ENCODE measurements at places on chromosomes 12 and 14.

GRCh38 chr14:34128665-34129064 is 177.8 kb upstream of the EGLN3 start:
- no peak for DNase-seq

DNA sequence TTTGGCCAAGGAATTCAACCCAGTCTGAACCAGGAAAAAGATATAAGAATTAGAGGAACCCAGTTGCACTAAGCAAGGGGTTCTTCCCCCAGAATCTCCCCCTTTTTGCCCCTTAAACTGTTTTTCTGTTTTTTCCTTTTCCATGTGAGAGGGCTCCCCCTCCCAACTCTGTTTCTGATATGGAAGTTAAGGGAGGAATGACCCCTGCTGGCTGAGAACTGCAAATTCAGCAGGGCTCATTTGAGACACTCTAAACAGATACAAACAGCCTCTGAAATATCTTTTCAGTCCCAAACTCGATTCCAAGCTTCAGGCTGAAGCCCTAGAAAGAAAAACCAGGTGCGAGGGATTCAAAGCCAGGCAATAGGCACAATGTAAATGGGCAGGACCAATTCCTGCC is 132.7 kb downstream of the SLC41A2 start:
- no peak for DNase-seq

DNA sequence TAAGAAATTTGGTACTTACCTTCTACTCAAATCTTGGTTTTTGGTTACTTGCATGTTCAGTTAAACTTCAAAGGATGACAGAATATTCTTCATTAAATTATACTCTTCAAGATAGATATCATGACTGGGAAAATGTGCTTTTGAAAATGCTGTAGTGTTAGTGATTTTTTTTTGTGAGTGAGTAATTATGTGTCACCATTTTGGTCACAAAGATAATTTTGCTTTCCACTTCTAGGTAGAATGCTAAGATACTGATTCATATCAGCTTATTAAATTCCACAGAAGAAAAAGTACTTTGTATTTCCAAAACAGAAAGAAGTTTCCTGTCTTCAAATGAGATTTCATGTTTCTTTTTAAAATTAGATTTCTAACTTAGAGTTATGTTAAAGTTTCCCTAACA is 61.2 kb downstream of the ATXN7L3B start:
- DNase-seq = no peak

- no peak for DNase-seq
Measured at GRCh38 chr14:57833323-57833722, 32.6 kb downstream of the SLC35F4 start.

GRCh38 chr14:103623883-103624482 is 5.0 kb upstream of the KLC1 start:
- DNase-seq = no peak

DNA sequence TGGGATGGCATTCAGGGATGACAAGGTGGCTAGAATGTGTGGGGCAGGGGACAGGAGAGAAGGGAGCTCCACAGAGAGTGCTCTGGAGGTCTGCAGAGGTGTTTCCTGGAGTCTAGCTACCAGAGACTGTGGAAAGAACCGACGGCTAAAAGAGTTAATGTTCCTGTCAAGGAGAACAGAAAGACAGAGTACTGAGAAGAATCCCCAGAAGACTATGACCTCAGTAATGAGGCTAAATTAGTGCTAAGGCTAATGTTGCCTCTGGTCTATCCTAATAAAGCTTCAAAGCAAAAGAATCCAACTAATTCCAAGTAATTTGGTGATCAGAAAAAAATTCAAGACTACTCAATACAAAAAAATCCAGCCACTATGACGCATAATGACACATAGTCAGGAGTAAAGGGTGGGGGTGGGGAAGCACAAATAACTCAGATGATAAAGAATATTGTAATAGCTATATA is 44.7 kb downstream of the FERMT2 start:
- no peak for DNase-seq

- no peak for DNase-seq
Measured at GRCh38 chr12:53474077-53474476, 22.2 kb downstream of the PCBP2 start.

GRCh38 chr12:118187751-118188435 is 52.0 kb downstream of the PEBP1 start:
- no peak for DNase-seq

- peak; percentile 56 for DNase-seq
Measured at GRCh38 chr14:62006116-62006731, 244.0 kb downstream of the SNAPC1 start.
